ENCODE measurements at places on chromosomes 11 and 22. TPM values are rescaled to one million over a fixed set of nuclear protein-coding genes. Genes with fewer than 3 reads are reported as not detected.

- peak overlapping the region; percentile 45 for H3K4me3 ChIP-seq
- H3K4me1 ChIP-seq, result peaks cover 42% of the 10 kb centered on the region
- H3K36me3 ChIP-seq, result no peaks in the 10 kb centered on the region
- H3K27me3 ChIP-seq, result peaks cover 100% of the 10 kb centered on the region
Measured at GRCh38 chr22:19766511-19767426, 6.2 kb downstream of the TBX1 start.

GRCh38 chr11:128892866-128893565 lies 1.9 kb downstream of the KCNJ5 start:
- H3K36me3 ChIP-seq, result no peaks in the 10 kb centered on the region
- no peak overlapping the region for H3K4me3 ChIP-seq
- peaks cover 75% of the 10 kb centered on the region for H3K4me1 ChIP-seq
- peak overlapping the region; percentile 59 for H3K27ac ChIP-seq
- no peak for DNase-seq

- no peaks in the 10 kb centered on the region for H3K4me1 ChIP-seq
- H3K27me3 ChIP-seq, result no peaks in the 10 kb centered on the region
- DNase-seq, result no peak
- H3K4me3 ChIP-seq, result no peak overlapping the region
Measured at GRCh38 chr11:84021291-84021690, 735.1 kb upstream of the CCDC90B start.

- peak overlapping the region; percentile 77 for H3K27ac ChIP-seq
- no peaks in the 10 kb centered on the region for H3K27me3 ChIP-seq
- no peak overlapping the region for H3K4me3 ChIP-seq
- no peaks in the 10 kb centered on the region for H3K36me3 ChIP-seq
Measured at GRCh38 chr11:78351193-78351592, 66.4 kb downstream of the GAB2 start.

GRCh38 chr22:25644122-25644521 lies 79.6 kb downstream of the GRK3 start:
- DNase-seq, result no peak
- H3K4me1 ChIP-seq, result peaks cover 6% of the 10 kb centered on the region
- peaks cover 31% of the 10 kb centered on the region for H3K36me3 ChIP-seq
- H3K4me3 ChIP-seq, result no peak overlapping the region

- peak; percentile 3 for DNase-seq
- no peaks in the 10 kb centered on the region for H3K27me3 ChIP-seq
- no peak overlapping the region for H3K27ac ChIP-seq
- H3K4me3 ChIP-seq, result no peak overlapping the region
- no peaks in the 10 kb centered on the region for H3K36me3 ChIP-seq
Measured at GRCh38 chr11:1351278-1351937, 38.3 kb upstream of the BRSK2 start.

DNA sequence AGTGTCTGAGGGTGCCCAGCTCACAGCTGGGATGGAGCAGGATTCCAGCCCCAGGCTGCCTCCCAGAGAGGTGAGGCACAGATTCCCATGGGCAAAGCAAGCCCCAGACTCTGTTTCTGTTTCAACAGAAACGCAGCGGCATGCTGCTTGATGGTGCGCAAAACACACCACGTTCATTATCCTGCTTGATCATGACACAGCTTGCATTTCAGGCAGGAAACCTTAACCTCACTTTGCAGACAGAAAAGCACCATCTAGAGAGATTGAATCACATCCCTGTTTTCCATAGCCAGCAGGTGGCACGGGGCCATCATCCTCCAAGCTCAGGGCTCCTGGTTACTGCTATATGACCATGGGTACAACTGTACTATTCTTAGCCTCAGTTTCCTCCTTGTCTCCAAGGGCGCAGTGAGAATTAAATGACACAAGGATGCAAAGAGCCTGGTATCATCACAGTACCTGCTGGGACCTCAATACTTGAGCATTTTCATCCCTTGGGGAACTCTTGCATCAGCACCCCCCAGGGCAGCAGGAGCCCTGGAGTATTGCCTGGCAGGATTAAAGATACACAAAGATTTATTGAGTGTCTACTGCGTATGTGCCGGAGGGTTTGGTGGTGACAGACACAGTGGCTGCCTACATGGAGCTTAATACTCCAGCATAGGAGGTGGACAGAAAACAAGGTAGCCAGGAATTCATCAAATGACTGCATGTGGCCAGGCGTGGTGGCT lies 110.0 kb downstream of the TP53I11 start:
- DNase-seq, result no peak
- no peaks in the 10 kb centered on the region for H3K36me3 ChIP-seq
- H3K4me3 ChIP-seq, result no peak overlapping the region
- no peaks in the 10 kb centered on the region for H3K27me3 ChIP-seq

DNA sequence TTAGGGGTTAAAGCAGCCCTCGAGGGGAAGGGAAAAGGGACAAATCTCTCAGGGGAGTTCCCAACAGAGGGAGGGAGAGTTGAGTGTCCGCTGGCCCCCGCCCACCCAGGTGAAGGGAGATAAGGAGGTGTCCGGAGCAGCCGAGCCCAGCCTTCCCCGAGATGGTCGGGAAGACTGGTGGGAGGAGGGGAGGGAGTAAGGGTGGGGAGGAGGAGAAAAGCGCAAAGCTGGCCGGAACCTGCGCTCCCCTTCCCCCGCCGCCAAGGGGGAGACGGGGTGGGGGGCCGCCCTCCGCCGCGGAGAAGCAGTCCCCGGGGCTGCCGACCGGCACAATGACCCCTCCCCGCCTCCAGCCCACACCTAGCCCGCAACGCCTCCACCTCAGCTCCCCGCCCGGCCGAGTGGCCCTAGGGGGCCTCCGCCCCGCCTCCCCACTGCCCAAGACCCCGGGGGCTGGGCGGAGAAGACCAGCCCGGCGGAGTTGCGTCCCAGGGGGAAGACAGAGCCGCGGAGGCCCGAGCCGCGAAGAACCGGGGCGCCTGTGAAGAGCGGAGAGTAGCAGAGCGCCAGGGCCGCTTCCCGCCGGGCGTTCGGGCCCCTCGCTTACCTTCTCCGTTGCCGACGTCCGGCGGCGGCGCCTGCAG lies 479 bp downstream of the RSF1 start:
- H3K4me3 ChIP-seq, result peak overlapping the region; percentile 99
- DNase-seq, result no peak
- H3K27ac ChIP-seq, result peak overlapping the region; percentile 99

- no peaks in the 10 kb centered on the region for H3K27me3 ChIP-seq
- no peaks in the 10 kb centered on the region for H3K36me3 ChIP-seq
- no peaks in the 10 kb centered on the region for H3K4me1 ChIP-seq
- H3K4me3 ChIP-seq, result no peak overlapping the region
Measured at GRCh38 chr11:5151713-5152153, 2.8 kb downstream of the OR52A1 start.

GRCh38 chr11:67438158-67438902 lies 848 bp upstream of the PTPRCAP start:
- H3K27me3 ChIP-seq, result no peaks in the 10 kb centered on the region
- DNase-seq, result peak; percentile 94
- H3K4me1 ChIP-seq, result peaks cover 45% of the 10 kb centered on the region
- peak overlapping the region; percentile 83 for H3K27ac ChIP-seq
- peaks cover 21% of the 10 kb centered on the region for H3K36me3 ChIP-seq

- no peaks in the 10 kb centered on the region for H3K27me3 ChIP-seq
- H3K4me3 ChIP-seq, result no peak overlapping the region
- no peak for DNase-seq
- H3K36me3 ChIP-seq, result peaks cover 7% of the 10 kb centered on the region
- no peak overlapping the region for H3K27ac ChIP-seq
Measured at GRCh38 chr22:29813563-29813962, 24.5 kb downstream of the ASCC2 start.

Gene RASL10A
- 0.54 TPM for total RNA-seq

Gene DNAJB13
- not detected for total RNA-seq

DNA sequence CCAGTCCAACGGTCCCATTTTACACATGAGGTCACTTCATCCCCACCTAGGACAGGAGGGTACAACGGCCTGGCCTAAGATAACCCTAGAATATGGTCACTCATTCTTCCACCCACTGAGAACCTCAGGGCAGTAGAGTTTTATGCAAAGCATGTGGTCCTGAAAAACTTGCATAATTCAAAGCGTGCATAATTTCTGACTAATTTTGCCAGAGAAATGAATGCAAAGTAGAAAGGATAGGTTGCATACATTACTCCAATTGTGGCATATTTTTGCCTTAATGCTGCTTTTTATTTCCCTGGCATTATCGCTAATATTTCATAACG lies 32.5 kb upstream of the SLC35C1 start:
- no peak overlapping the region for H3K4me3 ChIP-seq
- H3K36me3 ChIP-seq, result no peaks in the 10 kb centered on the region
- no peak overlapping the region for H3K27ac ChIP-seq

Gene C11orf86
- total RNA-seq, result not detected

Gene KCNJ1
- not detected for total RNA-seq

DNA sequence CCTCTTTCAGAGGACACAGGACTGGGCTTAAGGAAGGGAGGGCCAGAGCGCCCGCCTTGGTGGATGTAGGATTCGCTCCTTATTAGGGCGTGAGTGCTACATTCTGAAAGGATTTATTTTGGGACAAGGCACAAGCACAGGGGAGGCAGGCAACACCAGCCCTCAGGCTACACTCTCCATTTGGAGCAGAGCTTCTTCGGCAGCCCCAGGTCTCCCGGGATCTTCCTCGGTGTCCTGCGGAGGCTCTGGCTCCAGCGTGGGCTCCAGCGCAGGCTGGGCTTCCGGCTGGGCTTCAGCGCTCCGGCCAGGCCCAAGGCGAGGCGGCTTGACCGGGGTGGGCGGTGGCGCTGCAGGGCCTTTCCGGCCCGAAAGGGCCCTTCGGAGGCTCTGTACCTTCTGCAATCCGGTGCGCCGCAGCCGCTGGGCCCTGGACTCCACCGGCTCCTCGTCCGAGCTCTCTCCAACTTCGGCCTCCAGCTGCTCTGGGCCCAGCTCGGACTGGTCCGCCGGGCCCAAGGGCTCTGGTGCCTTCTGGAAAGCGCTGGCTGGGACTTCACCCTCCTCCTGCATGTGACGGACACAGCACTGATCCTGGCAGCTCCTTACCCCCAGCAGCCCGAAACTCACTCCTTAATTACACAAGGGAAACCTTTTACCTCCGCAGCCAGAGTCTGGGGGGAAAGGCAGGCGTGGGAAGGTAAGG lies 1.1 kb downstream of the CAVIN3 start:
- DNase-seq, result peak; percentile 76
- H3K4me3 ChIP-seq, result peak overlapping the region; percentile 36
- peaks cover 45% of the 10 kb centered on the region for H3K4me1 ChIP-seq
- peak overlapping the region; percentile 89 for H3K27ac ChIP-seq
- H3K27me3 ChIP-seq, result no peaks in the 10 kb centered on the region
- no peaks in the 10 kb centered on the region for H3K36me3 ChIP-seq

DNA sequence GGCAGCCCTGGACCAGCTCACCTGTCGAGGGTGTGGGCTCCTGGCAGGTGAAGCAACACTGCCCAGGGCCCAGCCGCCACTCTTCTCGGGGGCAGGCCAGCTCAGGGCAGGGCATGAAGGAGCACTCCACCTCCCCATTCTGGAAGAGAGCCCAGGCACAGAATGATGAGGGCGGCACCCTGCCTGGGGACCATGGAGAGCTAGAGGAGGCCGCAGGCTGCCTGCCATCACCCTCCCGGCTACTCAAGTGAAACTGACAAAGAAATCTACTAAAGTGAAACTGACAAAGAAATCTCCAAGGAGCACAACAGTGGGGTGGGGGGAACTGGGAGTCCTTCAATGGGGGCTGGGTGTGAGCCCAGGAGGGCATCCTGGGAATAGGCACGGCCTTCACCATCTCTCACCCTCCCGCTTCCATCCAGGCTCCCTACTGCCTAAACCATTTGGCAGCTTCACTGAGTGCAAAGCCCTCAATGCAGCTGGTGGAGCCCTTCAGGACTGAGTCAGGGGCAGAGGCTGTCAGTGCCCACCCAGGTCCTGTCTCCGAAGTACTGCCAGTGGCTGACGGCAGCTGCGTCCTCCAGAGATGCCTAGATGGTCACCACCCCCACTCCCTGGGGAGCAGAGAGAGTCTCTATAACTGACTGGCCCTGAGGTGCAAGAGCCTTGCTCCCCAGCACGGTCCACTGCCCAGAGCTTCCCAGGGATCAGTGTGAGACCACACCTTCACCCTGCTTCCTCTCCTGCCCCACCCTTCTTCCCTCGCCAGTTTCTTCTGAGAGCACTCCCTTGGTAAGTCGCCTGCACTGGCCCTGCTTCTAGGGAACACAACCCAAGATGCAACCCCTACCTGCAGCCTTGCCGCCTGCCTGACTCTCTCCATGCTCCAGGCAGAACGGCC lies 21.7 kb downstream of the VWCE start:
- no peak overlapping the region for H3K4me3 ChIP-seq
- H3K36me3 ChIP-seq, result no peaks in the 10 kb centered on the region
- no peaks in the 10 kb centered on the region for H3K4me1 ChIP-seq
- H3K27me3 ChIP-seq, result no peaks in the 10 kb centered on the region
- no peak overlapping the region for H3K27ac ChIP-seq
- no peak for DNase-seq

DNA sequence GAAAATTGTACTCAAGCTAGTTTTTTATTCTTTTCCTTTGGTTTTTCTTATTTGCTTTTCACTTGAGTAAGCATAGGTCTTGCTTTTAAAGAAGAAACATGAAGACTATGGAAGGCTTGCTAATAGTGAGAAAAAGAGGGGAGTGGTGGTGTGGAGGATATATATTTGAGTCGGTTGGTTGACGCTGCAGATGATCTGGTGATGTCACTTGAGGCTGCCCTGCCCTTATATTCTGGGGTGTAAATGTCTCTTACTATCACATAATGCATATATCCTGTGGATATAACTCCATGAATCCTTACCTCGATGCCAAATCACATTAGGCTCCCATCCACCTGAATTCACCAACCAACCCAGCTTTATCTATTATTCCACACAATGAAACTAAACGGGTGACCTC lies 2.9 kb downstream of the GRIA4 start:
- no peak overlapping the region for H3K27ac ChIP-seq
- H3K27me3 ChIP-seq, result peaks cover 31% of the 10 kb centered on the region
- H3K4me1 ChIP-seq, result peaks cover 5% of the 10 kb centered on the region
- no peak overlapping the region for H3K4me3 ChIP-seq

DNA sequence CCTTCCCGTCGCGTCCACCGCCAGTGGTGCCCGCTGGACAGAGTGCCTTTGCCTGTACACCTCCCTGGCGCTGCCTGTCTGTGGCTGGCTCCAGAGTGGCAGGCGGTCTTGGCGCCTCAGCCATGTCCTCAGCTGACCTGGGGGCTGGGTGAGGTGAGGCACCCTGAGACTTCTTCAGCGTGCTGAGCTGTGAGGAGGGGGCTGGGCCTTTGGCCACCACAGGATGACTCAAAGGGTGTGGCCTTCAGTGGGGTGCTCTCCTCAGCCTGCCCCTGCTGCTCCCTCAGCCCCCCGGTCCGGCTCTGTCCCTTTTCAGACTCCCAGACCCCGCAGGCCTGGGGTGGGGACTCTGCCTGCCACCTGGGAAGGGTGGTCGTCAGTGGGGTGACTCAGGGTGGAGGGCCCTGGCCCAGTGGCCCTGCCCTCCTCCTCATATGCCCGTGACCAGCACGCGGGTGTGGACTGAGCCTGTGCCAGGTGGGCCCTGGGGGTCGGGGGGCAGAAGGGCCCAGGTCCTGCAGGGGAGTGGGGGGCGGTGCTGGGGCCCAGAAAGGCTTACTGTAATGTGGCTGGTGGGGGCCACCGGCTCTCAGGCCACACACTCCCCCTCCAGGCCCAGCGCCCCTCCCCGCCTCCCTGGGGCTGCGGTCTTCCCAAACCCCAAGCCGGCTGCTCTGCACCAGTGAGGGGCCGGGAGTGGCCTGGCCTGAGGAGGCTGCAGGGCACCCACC lies 15.9 kb downstream of the CRELD2 start:
- no peaks in the 10 kb centered on the region for H3K27me3 ChIP-seq
- H3K4me1 ChIP-seq, result peaks cover 91% of the 10 kb centered on the region
- peak; percentile 91 for DNase-seq

Gene BCR
- total RNA-seq, result 50.3 TPM

GRCh38 chr22:46436595-46437175 lies 100.7 kb downstream of the CELSR1 start:
- H3K27me3 ChIP-seq, result no peaks in the 10 kb centered on the region
- no peak for DNase-seq
- no peaks in the 10 kb centered on the region for H3K4me1 ChIP-seq

Data from spleen (tissue), 13 donors.